ENCODE measurements at places on chromosomes 5 and 9.

DNA sequence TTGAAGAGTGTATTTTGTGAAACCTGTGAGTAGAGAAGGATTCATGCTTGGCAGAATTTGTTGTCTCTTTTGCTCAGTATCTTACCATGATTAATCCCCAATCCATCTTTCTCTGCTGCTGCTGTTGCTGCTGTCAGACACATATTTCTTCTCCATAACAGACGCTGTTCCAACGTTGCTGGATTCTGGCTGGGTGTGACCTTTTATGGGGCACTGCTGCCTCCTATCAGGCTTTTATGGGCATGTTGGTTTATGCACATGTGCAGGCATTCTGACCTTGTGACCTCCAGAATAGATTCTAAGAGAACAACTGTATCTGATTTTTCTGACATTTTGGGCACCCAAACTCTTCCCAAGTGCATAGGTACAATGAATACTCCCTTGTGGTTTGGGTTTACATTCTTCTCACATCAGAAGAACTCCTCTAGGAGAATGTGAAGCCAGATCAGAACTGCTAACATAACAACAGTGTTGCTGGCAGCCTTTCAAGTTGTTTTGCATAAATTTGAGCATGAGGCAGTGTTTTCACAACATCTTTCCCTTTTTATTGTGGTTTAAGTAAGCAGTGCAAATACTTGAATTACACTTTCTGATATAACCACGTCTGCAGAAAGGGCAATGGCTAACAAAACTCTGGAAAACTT, 9.2 kb upstream of the ISL1 start:
- DNase-seq, result no peak

DNA sequence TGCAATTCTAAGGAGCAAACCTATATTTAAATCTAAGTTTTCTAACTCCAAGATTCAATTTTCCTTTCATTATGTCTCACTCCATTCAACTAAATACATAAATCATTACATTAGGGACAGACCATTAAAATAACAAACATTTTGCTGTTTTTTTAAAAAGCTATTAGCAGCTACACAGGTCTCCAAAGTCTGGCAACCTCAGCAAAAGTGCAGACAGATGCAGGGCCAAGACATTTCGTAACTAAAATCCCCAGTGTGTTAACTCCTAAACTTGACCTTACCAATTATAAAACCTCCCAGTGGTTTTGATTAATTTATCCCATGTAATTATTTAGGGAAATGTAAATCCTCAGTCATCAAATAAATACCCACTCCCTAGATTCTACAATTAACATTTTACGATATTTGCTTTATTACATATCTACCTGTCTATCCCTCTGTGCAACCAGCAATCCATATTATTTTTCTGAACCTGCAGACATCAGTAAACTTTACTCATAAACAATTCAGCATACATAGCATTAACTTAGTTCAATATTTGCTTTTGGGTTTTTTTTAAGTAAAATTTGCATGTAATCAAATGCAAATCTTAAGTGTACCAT, 64.7 kb downstream of the RGS7BP start:
- DNase-seq, result no peak

DNA sequence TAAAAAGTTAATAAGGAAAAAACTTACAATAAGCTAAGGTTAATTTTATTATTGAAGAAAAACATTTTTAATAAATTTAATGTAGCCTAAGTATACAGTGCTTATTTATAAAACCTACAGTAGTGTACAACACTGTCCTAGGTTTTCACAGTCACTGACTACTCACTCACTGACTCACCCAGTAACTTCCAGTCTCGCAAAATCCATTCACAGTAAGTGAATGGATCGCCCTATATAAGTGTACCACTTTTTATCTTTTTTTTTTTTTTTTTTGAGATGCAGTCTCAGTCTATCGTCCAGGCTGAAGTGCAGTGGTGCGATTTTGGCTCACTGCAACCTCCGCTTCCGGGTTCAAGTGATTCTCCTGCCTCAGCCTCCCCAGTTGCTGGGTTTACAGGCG, 47.7 kb downstream of the FNIP1 start:
- no peak for DNase-seq

DNA sequence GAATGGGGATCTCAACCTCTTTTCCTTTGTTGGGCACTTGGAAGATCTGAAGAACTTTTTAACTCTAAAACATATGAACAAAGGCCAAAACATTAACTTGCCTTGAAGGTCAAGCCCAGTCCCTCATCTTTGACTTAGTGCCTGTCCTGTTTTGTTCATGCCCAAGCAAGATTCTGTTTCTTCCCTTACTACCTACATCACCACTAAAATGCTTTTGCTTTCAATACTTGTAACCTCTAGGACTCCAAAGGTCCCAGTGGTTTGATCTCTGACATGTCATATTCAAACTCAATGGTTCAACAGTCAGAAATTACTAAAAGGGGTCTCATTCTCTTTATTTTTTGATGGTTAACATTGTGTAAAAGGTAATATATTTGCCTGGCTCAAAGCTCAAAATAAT, 24.0 kb downstream of the GLRX start:
- DNase-seq, result no peak

DNA sequence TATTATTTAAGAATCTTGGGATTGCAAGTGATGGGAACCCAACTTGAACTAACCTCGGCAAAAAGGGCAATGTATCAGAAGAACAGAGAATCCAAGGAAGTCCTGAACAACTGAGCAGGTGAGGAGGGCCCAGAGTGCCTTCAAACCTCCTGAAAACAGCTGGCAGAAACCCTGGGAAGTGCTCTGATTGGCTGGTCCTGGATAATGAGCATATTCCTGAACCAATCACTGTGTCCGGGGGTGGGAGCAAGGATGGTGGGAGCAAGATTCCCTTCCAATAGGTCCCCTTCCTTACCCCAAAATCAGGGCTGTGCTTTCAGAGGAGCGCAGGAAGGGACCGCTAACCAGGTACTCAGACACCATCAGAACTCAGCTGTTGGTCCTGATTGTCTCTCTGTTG, 31.9 kb upstream of the TBC1D2 start:
- DNase-seq, result no peak

DNA sequence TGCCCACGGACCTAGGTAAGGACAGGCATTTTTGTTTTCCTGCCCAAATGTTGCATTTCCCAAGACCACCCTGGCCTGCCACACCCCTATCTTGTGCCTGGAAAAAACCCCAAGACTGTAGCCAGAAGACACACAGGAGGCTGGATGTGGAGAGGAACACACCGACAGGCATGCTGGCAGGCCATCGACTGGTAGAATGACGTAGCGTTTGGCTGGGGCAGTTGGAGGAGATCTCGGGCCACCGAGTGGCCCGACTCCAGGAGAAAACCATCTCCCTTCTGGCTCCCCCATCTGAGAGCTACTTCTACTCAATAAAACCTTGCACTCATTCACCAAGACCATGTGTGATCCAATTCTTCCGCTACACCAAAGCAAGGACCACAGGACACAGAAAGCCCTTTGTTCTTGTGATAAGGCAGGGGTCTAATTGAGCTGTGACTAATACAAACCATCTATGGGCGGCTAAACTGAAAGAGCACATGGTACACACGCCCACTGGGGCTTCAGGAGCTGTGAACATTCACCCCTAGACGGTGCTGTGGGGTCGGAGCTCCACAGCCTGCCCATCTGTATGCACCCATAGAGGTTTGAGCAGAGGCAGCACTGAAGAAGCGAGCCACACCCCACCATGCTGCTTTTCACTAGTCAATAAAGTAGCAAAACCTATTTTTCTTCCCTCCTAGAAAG, 38.9 kb upstream of the N4BP3 start:
- DNase-seq, result no peak

DNA sequence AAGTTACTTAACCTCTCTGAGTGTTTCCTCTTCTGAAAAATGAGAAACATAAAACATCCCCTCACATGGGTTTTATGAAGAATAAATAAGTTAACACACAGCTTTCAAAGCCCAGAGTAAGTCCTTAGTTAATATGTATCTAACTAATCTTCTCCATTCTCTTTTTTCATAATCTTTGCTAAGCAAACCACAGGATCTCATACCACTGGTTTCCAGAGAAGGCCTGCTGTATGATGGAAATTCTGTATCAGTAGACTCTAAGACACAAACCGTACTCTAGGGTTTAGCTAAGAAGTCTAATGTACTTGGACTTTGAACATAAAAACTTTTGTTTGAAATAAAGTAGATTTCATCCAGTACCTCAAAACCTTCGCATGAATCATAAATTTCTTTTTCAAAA, 307.9 kb downstream of the SPOCK1 start:
- DNase-seq, result no peak

DNA sequence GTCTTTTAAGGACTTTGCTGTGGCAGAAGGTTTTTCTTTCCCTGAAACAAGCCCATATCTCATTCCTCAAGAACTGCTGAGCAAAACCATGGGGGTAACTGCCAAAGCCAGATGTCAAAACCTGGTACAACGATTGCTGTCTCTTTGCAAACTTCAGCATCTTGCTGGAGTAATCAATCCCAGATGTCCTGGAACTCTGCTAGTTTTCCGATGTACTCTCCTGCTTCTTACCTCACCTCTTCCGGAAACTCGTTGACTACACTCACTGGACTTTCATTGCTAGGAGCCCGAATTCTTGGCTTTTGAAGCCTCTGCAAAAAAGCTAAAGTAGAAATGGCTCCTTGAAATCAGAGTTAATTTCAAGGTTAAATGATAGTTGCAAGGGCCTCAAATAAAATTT, 23.3 kb downstream of the RAD1 start:
- DNase-seq, result no peak

- no peak for DNase-seq
Measured at GRCh38 chr9:86481466-86481865, 127.3 kb upstream of the TUT7 start.

DNA sequence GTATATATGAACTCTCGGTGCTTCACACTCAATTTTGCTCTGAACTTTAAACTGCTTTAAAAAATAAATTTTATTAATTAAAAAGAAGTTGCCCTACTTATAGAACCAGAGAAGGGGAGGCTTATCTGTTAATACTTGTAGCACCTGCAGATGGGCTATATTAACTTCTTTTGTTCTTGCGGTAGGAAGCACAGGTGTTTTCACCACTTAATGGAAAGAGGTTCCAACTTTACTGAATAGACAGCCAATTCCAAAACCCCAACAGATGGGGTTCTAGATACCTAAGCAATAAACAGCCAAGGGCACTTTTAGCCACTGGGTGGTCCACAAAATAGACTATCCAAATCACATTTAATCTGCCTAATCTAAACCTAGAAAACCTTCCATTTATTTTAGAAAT, 65.4 kb downstream of the SSBP2 start:
- no peak for DNase-seq

GRCh38 chr5:138946831-138947560, 71.9 kb upstream of the LRRTM2 start:
- no peak for DNase-seq

DNA sequence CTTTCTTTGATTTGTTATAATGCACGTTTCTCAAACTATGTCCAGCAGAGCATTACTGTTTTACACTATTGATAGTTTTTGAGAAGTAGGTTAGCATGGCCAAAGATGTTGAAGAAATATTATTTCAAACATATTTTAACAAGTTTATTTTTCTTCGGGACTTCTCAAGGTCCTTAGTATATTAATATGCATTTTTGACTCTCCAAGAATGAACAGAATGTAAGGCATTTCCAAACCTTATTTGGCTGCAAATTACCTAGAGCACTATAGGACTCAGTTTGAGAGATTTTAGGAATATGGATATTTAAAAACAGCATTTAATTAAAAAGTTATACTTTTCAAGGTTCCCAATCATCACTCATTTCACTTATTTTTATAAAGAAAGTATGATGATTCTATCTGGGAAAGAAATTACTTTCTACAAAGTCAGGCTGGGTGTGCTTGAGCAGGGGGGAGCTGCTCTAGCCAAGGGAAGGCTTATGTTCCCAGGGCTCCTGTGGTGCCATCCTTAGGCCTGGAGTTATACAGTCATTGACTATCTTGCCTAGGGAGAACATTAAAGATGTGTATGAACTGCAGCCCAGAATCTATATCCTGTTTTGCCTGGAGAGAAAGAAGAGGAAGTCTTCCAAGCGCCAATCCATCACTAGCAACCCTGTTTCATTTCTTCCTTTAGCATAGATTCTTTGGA, 27.6 kb upstream of the NREP start:
- DNase-seq, result no peak

DNA sequence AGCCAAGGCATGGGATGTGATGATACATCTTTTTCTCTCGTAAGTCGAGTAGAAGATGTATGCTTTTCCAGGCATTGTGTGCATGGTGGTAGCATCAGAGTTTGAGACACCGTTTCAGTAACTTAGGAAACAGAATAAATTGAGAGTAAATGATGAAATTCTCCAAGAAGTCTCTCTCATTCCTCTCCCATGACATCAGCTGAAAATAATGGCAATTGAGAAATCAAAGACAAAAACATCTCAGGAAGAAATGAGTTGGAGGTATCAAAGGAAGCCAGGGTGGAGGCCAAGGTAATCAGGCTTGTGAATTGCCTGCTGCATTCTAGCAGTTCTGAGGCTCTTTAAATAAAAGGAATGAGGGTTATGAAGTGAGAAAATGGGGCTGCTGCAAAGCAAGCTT, 53.9 kb downstream of the SGCD start:
- DNase-seq, result no peak

GRCh38 chr5:72355706-72356299, 35.6 kb downstream of the PTCD2 start:
- no peak for DNase-seq

- no peak for DNase-seq
Measured at GRCh38 chr9:93126151-93126781, 7.8 kb downstream of the NINJ1 start.

DNA sequence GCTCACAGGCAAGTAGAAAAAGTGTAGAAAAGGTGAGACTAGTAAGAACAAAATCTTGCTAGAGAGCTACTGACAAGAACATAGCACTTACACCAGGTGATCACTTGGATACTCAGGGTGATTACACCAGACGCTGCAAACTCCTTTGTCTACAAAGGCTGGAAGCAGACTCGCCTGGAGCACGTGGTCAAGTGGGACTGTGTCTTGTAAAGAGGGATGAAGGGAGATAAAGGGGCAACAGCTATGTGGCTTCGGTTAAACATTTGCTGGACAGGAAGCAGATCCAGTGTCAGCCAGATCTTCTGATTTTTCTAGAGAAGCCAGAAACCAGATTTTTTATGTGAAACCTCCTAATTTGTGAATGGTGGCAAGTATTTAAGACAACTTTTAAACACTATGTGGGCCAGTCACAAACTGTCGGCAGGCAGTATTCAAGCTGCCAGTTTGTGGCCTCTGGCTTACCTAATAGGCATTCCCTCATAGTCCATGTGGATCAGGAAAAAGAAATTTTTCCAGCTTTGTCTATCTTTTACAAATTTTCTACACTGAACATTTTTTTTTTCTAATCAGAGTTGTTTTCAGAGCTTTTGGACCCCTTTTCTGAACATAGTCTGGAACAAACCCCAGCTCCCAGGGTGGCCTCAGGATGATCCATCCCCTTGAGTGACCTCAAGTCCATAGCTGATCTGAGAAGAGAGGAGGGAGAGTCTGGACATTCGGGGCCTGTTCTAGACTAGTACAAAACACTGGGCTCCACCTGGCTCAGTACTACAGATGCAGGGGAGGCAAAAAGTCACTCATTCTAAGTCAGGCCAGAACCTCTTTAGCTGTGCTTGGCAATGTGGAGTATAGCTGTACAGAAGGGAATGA, 262.9 kb downstream of the ARRDC3 start:
- DNase-seq, result no peak

All from stimulated activated CD8-positive, alpha-beta memory T cell treated with anti-CD3 and anti-CD28 coated beads, Interleukin-4, amount 100 ng/mL, for 48 hours (primary cell).